ENCODE measurements at places on chromosomes 5 and 9.

GRCh38 chr5:8241076-8241475 is 372.1 kb downstream of the MTRR start:
- no peak for DNase-seq

DNA sequence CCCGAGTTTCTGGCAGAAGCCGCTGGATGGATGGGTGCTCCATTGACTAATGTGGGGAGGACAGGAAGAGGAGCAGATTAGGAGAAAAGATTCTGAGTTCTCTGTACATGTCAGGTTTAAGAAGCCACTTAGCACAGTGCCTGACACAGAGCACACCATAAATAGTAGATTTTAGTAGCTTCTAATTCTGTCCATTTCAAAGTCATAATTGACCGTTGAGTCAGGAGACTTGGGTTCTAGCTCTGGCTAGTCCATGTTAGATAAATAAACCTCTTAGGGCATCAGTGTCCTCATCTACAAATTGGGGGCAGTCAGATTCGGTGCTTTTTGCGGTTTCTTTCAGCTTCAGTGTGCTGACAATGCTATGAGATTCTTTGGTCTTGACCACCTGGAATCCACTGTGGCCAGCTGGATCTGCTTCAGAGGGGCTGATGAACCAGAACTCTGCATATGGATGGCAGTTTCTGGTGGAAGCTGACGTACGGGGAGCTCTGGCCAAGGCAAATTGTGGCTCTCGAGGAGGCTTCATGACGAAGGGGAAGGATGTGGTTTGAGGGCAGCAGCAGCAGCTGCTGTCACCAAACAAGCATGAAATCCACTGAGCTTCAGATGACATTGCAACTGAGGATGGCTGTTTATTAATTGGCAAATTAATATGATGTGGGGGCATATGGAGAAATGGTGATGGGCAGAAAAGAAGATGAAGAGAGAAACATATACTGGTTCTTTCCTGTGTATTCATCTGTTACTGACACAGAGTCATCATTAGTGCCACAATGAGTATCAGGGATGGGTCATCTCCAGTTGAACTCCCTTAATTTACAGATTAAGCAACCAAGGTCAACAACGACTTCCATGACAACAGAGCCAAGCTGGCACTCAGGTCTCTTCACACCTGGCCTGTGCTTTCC is 134.4 kb downstream of the AOPEP start:
- DNase-seq = peak; percentile 60

DNA sequence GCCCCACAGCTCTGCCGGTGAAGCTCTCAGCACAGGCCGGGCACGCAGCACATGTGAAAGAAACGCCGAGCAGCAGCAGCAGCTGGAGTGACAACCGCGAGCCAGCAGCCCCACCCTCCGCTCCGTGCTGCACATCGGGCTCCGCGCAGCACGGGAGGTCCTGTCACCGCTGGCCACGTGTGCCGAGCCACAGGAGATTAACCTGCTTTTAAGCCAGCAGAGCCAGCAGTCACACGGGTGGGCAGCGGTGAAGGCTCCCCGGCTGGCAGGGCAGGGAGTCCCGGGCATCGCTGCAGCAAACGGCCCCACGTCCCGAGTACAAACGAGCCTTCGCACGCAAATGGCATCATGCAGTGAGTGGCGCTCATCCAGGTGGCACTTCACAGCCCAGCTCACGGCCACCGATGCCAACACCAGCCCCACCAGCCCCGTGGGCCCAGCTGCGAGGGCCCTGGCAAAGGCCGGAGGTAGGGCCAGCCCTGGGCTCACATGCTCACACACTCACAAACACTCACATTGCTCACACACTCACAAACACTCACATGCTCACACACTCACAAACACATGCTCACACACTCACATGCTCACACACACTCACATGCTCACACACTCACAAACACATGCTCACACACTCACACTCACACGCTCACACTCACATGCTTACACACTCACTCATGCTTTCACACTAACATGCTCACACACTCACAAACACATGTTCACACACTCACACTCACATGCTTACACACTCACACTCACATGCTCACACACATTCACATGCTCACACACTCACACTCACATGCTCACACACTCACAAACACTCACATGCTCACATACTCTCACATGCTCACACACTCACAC is 11.1 kb downstream of the CCDC187 start:
- DNase-seq = no peak

GRCh38 chr9:28648723-28649122 is 1075.4 kb upstream of the C9orf72 start:
- DNase-seq = no peak

DNA sequence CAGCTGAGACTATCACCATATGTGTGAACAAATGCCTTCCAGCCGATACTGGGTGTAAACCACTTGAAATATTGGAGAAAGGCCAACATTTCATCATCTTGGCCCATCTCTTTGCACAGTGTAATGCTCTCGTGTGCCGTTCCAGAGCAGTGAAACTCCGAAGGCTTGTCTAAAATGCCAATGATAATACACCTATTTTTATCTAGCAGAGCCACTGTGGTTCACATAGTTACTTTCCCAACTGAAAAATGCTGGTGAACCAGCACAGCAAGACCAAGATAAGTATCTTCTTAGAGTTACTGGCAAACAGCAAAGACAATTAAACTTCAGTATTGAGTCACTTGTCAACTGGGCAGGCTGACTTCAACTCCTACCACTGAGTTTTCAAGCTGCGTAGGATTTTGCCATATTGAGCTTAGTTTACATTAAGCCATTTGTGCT is 379.9 kb upstream of the ACTBL2 start:
- no peak for DNase-seq

DNA sequence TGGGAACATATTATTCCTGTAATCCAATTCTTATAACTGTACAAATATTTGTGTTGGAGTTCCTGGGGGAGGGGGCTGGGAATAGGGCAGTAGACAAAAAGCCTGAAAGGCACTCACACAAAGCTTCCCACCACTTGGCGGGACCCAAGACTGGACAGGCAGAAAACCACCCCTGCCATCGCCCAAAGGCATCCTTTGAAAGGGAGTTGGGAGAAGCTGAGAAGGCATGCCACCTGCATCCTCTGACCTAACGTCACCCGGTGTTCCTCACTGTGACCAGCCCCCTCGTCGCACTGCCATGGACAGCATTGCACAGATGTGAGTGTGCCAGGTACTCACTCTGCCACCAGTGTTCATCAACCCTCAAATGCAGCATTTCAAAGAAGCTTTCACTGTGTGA is 80.6 kb upstream of the SMIM23 start:
- no peak for DNase-seq

GRCh38 chr9:102740578-102740977 is 254.6 kb upstream of the CYLC2 start:
- no peak for DNase-seq

GRCh38 chr9:123111427-123112014 is 78.1 kb downstream of the GPR21 start:
- DNase-seq = no peak

DNA sequence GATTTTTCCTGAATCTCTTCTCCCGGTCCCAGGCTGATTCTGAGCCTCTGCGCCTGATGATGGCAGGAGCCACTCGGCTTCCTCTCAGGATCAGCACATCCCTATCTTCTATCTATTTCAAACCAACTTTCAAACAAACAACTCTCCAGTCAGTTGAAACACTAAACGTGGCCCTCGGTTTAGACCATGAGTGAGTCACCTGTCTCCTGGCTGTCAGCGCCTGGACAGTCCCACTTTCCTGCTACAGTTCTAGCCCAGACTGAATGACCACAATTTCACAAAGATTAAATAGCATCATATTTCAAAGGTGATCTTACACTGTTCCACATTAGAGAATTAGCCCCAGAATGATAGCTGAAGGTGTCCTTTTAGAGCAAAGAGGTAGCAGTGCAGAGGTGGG is 6.2 kb downstream of the SLC6A19 start:
- DNase-seq = no peak

DNA sequence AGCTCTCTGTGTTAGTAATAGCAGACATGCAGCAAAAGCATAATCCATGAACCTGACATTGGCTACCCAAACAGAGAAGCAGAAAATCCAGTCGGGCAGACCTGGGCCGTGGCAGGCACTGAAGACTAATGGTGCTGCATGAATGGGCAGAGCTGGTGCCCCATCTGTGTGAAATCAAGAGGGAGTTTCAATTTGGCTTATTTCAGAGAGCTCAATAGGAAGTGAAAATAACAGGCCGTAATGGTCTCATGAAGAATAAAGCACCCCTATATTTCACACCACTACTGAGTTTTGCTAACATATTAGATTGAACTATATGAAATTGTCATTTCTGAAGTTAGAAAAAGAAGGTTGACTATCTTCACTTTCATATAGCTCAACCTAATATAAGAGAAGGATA is 149.7 kb downstream of the ENC1 start:
- DNase-seq = no peak

GRCh38 chr5:141382469-141383294 is at the start of gene PCDHGA7:
Gene PCDHGA7, plus strand, starts transcription at chr5:141382742. Its CDS starts 158 bp downstream, at chr5:141382900.
- DNase-seq = no peak

- no peak for DNase-seq
Observed at GRCh38 chr5:65070026-65070425, 301.3 kb downstream of the CWC27 start.

GRCh38 chr5:69084195-69084594 is 9.6 kb upstream of the SLC30A5 start:
- DNase-seq = no peak

DNA sequence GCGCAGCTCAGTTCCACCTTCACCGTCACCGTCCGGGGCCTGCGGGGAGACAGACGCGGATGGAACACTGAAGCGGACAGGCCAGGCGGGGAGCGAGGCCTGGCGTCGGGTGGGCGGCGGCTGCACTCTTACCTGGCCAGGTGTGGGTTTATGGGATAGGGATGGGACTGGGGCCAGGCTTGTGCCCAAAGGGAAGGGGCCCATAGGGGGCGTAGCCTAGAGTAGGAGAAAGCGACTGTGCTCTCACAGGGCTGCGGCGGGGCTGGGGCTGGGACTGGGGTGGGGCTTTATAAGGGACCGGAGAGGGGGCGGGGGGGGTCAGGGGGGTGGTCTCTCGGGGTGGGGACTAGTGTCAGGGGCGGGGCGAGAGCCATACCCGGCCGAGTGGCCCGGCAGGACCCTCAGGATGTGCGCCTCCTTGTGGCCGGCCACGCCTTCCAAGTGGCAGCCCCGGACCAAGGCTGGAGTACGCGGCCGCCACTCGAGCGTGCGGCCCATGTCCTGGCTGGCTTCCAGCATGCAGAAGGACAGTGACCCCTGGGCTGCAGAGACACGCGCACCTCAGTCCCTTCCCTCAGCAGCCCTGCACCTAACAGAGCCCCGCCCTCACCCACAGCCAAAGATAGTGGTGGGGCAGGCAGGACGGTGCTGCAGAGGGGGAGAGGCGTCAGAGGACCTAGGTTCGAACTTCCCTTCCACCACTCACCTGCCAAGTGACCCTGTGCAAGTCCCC is 22.8 kb downstream of the FPGS start:
- no peak for DNase-seq

DNA sequence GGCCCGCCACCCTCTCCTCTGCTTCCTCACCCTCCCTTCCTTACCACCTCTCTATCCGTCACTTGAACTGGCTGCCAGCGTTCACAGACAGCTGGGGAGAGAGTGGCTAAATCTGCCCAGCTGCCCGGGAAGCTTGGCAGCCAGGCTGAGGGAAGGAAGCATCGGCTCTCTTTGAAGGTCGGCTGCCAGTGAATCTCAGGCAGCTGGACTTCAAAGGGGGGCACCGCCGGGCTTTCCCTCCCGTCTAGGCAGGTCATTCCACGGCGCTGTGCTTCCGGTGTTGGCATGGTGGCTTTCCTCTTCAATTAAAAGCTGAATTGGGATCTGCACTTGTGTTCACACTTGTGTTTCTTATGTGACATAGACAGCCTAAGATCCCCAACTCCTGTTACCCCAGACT is 174.0 kb downstream of the GDNF start:
- DNase-seq = no peak

- no peak for DNase-seq
Observed at GRCh38 chr5:171562822-171563221, 143.4 kb downstream of the FGF18 start.

GRCh38 chr9:88741335-88741734 is 206.4 kb downstream of the NXNL2 start:
- no peak for DNase-seq

GRCh38 chr5:180289433-180289832 is 2.5 kb downstream of the MAPK9 start:
- no peak for DNase-seq

DNA sequence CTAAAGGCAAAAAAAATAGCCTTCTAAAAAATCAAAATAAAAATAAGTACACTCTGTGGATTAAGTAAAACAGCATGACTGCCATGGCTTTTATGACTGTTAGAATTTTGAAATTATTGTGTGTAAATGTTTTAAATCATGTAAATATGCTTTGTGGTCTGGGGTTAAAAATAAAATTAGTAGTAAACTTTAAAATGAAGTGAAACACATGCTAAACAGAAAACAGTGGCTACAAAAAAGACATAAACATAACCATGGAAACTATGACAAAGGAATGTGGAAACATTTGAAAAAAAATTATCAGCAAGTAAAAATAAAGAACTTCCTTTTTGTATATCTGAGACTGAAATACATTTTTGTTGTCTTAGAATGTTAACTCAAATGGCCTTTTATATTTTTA is 134.5 kb upstream of the SPEF2 start:
- no peak for DNase-seq

- DNase-seq = no peak
Observed at GRCh38 chr5:168153263-168153875, 138.1 kb upstream of the WWC1 start.

DNA sequence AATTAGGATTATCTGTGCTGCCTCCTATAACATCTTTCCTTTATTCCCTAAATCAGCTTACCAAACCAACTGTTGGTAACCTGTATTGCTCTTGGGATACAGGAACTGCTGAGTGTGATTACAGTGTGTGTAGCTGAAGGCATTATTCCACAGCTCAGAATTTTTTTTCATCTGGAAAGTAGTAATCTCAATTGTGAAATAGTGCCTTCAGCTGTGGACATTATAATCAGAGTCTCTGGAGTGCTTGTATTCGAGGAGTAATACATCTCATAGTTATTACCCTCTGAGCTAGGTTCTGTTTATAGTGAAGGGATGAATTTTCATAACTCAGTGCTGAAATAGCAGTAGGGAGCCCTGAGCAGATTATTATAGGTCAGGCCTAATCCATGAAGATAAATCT is 199.5 kb downstream of the MAST4 start:
- no peak for DNase-seq

GRCh38 chr5:56050551-56051255 is 55.9 kb upstream of the IL6ST start:
- no peak for DNase-seq

DNA sequence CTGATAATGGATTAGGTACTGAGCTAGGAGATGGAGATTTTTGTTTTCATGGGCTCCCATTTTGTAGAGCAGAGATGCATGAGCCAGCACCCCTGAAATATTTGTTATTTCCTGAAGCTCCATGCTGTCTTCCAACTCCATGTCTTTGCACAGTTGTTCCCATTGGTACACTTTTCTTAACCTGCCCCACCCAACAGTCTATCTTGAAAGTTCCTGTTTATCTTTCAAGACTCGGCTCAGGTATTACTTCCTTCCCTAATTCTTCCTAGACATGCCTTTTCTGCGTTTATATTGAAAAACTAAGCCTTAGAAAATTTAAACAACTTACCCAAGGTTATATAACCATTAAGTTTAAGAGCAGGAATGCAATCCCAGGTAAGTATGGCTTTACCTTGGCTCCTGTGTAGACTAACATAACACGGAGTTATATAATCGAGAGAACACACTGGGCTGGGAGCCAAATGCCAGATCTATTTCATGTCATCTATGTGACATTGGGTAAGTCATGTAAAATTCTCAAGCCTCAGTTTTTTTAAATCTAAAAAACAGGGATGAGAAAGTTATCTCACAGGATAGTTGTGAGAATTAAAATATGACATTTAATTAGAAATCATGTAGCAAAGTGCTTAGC is 67.4 kb downstream of the LIX1 start:
- no peak for DNase-seq
